ENCODE measurements at places on chromosomes 3 and 15. TPM values are rescaled to one million over a fixed set of nuclear protein-coding genes. Genes with fewer than 3 reads are reported as not detected.

DNA sequence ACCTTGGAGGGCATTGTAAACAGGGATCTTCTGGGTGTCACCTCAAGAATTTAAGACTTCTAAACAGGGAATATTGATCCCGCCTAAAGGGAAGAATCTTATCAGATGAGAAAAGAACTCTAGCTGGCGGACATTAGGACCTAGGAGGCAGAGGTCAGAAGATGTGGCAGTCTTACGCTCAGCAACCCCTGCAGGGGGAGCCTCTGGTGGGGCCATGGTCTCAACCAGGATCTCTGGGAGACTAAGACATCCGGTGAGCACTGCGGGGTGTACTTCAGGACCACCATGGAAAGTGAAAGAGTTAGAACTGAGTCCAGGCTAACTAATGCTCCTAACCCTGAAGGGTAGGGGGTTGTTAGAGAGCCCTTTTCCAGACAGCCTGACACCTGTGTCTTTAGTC is 295.2 kb downstream of the VGLL3 start:
- H3K4me3 ChIP-seq, result no peak overlapping the region
- H3K27ac ChIP-seq, result no peak overlapping the region
- DNase-seq, result no peak
- peaks cover 20% of the 10 kb centered on the region for H3K27me3 ChIP-seq
- H3K4me1 ChIP-seq, result no peaks in the 10 kb centered on the region

DNA sequence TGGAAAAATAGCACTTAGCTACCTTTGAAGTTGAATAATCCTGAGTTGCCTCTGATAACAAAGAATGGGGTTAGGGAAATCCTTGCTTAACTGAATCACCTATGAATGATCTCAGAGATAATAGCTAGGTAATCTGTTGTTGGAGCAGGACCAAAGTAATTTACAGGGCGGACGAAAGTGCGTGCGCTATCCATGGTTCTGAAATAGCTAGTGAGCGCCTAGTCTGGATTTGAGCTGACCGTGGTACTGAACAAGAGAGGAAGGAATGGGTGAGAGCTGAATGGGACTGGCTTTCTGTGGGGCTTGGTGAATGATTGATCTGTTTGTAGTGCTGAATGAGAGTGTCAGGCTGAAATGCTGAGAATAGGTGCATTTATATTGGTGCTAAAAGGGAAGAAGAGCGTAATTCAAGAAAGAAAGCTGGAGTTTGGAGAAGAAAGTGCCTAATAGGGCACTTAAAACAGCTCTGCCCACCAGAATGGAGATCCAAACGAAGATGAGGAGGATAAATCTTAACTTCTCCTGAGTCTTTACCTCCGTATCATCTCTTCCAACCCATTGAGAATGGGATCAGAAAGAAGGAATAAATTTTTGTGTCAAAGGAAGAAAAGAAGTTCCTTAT is 10.1 kb downstream of the SCN10A start:
- DNase-seq, result no peak
- H3K4me3 ChIP-seq, result no peak overlapping the region
- no peaks in the 10 kb centered on the region for H3K27me3 ChIP-seq
- no peaks in the 10 kb centered on the region for H3K36me3 ChIP-seq
- no peak overlapping the region for H3K27ac ChIP-seq
- H3K4me1 ChIP-seq, result no peaks in the 10 kb centered on the region

GRCh38 chr3:18902081-18902793 is 246.1 kb upstream of the KCNH8 start:
- H3K4me1 ChIP-seq, result no peaks in the 10 kb centered on the region
- DNase-seq, result no peak
- no peak overlapping the region for H3K27ac ChIP-seq

GRCh38 chr3:101963902-101964362 is 114.6 kb downstream of the NFKBIZ start:
- DNase-seq, result no peak
- H3K27ac ChIP-seq, result no peak overlapping the region
- H3K4me3 ChIP-seq, result no peak overlapping the region
- no peaks in the 10 kb centered on the region for H3K27me3 ChIP-seq

GRCh38 chr15:92454555-92455105 is 60.9 kb downstream of the ST8SIA2 start:
- H3K27me3 ChIP-seq, result no peaks in the 10 kb centered on the region
- no peaks in the 10 kb centered on the region for H3K36me3 ChIP-seq
- no peak overlapping the region for H3K4me3 ChIP-seq
- no peak for DNase-seq
- no peak overlapping the region for H3K27ac ChIP-seq
- no peaks in the 10 kb centered on the region for H3K4me1 ChIP-seq

GRCh38 chr3:168476360-168476980 is 380.7 kb upstream of the GOLIM4 start:
- no peak for DNase-seq
- H3K4me1 ChIP-seq, result no peaks in the 10 kb centered on the region
- no peaks in the 10 kb centered on the region for H3K36me3 ChIP-seq
- no peak overlapping the region for H3K27ac ChIP-seq

DNA sequence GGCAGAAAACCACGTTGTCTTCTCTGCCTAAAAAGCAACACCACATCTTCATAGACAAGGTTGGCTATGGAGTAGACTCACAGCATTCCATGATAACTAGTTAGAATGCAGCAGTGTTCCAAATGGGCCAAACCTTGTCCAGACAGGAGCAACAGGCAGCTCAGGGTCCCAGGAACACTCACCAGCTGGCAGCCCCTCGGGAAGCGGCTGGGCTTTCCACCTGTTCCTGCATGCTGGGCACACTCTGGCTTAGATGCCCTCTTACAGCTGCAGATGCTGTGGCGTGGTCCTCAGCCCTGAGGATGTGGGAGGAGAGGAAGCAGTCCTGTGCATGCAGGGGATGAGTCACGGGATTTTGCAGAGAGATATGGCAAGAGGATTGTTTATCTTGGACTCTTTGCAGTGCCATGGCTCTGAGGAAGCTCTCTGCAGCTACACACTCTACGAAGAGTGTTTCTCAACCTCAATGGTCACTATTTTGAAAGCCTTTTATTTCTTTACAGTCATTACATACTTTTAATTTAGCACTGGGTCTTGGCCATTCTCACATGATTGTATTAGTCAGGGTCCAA is 11.3 kb downstream of the NRROS start:
- no peaks in the 10 kb centered on the region for H3K36me3 ChIP-seq
- peak overlapping the region; percentile 79 for H3K27ac ChIP-seq
- no peak overlapping the region for H3K4me3 ChIP-seq
- H3K4me1 ChIP-seq, result peaks cover 6% of the 10 kb centered on the region
- DNase-seq, result peak; percentile 87

DNA sequence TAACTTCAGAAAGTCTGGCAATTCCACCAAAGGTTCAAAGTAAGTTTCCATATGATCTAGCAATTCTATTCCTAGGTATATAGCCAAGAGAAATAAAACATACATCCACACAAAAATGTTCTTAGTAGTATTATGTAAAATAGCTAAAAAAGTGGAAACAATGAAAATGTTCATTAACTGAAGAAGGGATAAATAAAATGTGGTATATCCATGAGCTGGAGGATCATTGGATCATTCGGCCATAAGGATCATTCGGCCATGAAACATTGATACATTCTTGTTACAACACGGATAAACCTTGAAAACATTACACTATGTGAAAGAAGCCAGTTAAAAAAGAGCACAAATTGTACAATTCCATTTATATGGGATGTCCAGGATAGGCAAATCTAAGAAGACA is 2.4 kb downstream of the KPNA4 start:
- no peaks in the 10 kb centered on the region for H3K27me3 ChIP-seq
- no peak for DNase-seq
- peaks cover 10% of the 10 kb centered on the region for H3K36me3 ChIP-seq
- H3K4me1 ChIP-seq, result peaks cover 17% of the 10 kb centered on the region
- H3K27ac ChIP-seq, result no peak overlapping the region

DNA sequence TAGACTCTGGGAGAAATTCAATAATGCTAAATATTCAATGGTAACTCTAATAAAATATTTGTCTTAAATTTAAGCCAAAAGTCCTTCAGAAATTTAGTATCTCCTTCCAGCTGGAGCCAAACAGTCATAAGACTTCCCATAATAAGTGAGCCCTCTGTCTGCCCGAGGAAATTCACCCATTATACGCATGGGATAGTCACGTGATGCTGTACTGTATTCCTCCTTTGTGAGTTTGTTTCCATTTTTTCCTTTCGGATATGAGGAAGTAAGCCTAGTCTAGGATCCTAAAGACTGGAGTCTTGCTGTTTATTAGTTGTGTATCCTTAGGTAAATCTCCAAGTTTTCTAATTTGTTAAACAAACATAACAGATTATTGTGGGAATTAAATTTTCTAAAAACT is 110.4 kb upstream of the PLAAT1 start:
- no peak overlapping the region for H3K27ac ChIP-seq
- no peaks in the 10 kb centered on the region for H3K36me3 ChIP-seq
- DNase-seq, result no peak
- H3K27me3 ChIP-seq, result no peaks in the 10 kb centered on the region
- H3K4me1 ChIP-seq, result no peaks in the 10 kb centered on the region
- no peak overlapping the region for H3K4me3 ChIP-seq

GRCh38 chr15:92602267-92602593 is 53.3 kb downstream of the FAM174B start:
- no peaks in the 10 kb centered on the region for H3K36me3 ChIP-seq
- no peak for DNase-seq
- H3K27me3 ChIP-seq, result no peaks in the 10 kb centered on the region
- H3K27ac ChIP-seq, result no peak overlapping the region
- no peaks in the 10 kb centered on the region for H3K4me1 ChIP-seq
- no peak overlapping the region for H3K4me3 ChIP-seq

DNA sequence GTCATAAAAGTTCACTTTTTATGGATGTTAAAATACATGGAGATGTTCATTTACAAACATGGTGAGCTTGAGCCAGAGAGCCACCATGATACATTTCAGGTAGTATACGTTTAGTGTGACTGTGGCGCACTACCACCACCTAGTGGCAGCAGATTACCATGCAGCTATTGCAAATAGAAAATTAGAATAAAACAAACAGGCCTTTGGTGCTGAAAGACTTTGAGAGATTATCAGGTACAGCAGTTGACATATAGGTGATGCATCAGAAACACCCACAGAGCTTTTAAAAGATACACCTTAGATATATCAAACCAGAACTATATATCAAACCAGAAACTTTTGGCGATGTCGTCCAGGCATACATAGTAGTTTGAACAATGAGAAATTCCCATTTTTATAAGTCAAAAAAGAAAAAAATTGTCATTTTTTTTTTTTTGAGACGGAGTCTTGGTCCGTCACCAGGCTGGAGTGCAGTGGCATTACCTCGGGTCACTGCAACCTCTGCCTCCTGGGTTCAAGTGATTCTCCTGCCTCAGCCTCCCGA is 42.0 kb upstream of the ICE2 start:
- no peak overlapping the region for H3K27ac ChIP-seq
- H3K4me3 ChIP-seq, result peak overlapping the region; percentile 35
- H3K4me1 ChIP-seq, result peaks cover 1% of the 10 kb centered on the region
- peak; percentile 54 for DNase-seq

GRCh38 chr3:184377374-184377773 is 633 bp downstream of the THPO start:
- H3K36me3 ChIP-seq, result no peaks in the 10 kb centered on the region
- no peak overlapping the region for H3K27ac ChIP-seq
- H3K27me3 ChIP-seq, result peaks cover 7% of the 10 kb centered on the region
- H3K4me1 ChIP-seq, result peaks cover 12% of the 10 kb centered on the region
- DNase-seq, result no peak

GRCh38 chr15:60384526-60385126 is 13.2 kb downstream of the ANXA2 start:
- H3K27me3 ChIP-seq, result no peaks in the 10 kb centered on the region
- DNase-seq, result no peak
- H3K4me3 ChIP-seq, result no peak overlapping the region
- peaks cover 78% of the 10 kb centered on the region for H3K36me3 ChIP-seq
- peaks cover 62% of the 10 kb centered on the region for H3K4me1 ChIP-seq
- H3K27ac ChIP-seq, result peak overlapping the region; percentile 39

DNA sequence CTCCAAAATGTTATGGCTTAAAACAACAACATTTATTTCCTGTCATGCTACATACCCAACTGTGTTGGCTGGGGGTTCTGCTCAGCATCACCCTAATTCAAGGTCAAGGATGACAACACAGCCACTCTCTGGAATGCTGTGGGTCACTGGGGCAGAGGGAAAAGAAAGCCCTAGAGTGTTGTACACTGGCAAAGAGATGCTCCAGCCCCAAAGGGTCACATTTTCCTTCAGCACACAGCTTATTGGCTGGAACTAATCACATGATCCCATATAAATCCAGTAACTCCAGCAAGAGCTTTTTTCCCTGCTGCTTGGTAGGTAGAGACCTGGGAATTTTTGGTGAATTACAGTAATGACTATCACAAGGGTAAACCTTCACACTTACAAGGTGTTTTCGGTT is 1041.4 kb downstream of the NTRK3 start:
- no peak overlapping the region for H3K4me3 ChIP-seq
- DNase-seq, result no peak
- no peak overlapping the region for H3K27ac ChIP-seq
- H3K27me3 ChIP-seq, result no peaks in the 10 kb centered on the region

DNA sequence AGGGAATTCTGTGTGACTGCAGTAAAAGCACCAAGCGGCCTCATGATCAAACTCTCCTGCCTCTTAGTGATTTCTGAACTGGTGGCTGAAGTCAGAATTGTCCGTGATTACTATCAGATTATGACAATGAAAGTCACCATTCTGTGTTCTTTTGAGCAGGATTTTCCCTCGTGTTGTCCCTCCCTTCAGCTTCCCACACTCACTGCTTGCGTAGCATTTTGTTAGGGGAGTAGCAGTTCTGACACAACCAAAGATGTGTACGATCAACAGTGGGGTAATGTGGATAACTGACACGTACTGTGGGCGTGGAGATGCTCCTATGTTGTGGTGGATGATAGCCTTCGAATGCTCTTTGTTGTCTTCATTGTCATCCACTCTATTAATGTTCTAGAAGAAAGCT is 67.8 kb upstream of the ICE2 start:
- no peak overlapping the region for H3K4me3 ChIP-seq
- no peaks in the 10 kb centered on the region for H3K27me3 ChIP-seq
- no peaks in the 10 kb centered on the region for H3K4me1 ChIP-seq
- H3K36me3 ChIP-seq, result no peaks in the 10 kb centered on the region
- H3K27ac ChIP-seq, result no peak overlapping the region

DNA sequence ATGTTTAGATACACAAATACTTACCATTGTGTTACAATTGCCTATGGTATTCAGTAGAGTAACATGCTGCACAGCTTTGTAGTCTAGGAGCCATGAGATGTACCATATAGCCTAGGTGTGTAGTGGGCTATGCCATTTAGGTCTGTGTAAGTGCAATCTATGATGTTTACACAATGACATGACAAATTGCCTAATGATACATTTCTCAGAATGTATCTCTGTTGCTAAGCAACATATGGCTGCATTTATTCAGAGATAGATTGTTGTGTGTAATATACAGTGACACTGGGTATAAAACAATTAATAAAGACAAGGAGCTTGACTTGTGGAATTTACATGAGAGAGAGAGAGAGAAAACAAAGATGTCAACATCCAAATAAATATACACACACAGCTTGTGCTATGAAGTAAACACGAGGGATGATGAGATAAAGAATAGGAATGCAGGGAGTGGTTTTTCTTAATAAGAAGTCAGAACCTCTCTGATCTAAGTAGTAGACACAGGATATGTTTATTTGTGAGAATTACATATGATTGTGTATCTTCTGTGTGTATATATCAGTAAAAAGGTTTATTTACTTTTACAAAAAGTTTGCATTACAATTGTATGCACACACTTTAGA is 110.0 kb downstream of the KCNAB1 start:
- H3K27me3 ChIP-seq, result no peaks in the 10 kb centered on the region
- no peaks in the 10 kb centered on the region for H3K4me1 ChIP-seq
- H3K4me3 ChIP-seq, result no peak overlapping the region

Gene DOCK3
- 0.05 TPM for polyA plus RNA-seq

Gene ATP13A5
- polyA plus RNA-seq, result not detected

Gene BFSP2
- not detected for polyA plus RNA-seq

Gene MESP1
- 0.74 TPM for polyA plus RNA-seq

Gene SRPRB
- polyA plus RNA-seq, result 28.8 TPM

Gene MESP2
- 0.21 TPM for polyA plus RNA-seq

Gene RAP2B
- 7.3 TPM for polyA plus RNA-seq

Gene LOXL1
- polyA plus RNA-seq, result 37.5 TPM

All from SK-N-SH (cell line).